Thymus (tissue), 14 donors: ENCODE measurements at places on chromosomes 13 and 19.
A peak's percentile ranks its signal among the peaks of the same experiment; 100 is the strongest.

DNA sequence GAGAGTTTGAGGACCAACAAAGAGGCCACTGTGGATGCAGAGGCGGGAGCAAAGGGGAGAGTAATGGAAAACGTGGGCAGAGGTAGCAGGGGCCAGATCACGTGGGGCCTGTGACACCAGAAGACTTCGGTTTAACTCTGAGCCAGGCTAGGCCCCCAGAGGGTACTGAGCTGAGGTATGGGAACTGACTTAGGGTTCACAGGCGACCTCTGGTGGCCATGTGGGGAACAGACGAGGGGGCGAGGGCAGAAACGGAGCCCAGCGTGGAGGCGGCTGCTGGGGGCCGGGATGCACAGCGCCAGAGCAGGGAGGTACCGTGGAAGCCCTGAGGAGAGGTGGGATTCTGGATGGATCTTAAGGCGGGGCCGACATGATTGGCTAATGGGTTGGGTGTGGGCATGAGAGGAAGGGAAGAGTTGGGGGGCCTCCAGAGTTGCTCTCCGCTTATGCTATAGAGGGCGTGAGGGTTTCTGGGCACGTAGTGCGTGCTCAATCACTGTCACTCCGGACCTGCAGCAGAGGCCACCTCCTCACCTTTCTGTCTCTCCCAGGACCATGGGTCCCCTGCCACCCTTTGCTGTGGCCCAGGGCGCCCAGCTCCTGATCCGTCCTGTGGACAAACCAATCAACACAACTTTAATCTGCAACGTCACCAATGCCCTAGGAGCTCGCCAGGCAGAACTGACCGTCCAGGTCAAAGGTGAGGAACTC, 13.7 kb downstream of the PVR start:
- peak; percentile 82 for DNase-seq

DNA sequence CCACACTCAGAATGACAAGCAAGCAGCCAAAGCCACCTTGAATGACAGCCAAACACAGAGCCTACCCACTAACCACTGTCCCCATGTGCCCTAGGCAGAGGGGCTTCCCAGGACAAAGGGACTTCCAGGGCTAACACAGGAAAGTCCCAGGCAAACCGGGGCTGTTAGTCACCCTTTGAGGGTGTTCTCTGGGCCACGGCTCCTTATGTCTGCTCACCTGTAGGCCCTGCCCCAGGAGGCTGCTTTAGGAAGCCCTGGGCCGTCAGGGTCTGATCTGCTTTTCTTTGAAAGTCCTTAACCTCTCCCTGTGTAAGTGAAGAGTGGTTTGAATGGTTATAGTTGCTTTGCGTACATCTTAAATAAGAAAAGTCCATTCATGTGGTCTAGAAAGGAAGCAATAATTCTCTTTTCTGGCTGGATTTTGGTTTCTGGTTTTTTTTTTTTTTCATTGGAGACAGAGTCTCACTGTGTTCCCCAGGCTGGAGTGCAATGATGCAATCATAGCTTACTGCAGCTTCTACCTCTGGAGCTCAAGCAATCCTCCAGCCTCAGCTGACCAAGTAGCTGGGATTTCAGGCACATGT, 161.4 kb downstream of the EFNB2 start:
- no peak for DNase-seq

DNA sequence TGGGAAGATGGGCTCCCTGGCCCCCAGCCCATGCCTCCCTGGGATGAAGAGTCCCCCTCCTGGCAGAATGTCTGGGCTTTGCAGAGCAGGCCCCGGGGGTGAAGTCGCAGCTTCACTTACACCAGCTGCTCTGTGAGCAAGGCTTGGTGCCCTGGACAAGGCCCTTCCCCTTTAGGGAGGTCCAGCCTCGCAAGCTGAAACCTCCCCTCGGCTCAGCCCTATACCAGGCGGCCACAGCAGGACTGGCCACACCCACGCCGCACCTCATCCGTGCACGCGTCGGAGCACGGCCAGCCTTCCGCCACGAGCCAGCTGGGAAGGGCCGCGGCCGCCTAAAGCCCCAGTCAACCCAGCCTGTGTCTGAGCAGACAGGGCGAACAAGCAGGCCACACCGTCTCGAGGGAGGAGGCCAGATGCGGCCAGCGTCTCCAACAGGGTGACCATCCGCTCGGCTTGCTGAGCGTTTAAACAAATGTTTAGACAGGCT, 83.2 kb upstream of the MCF2L start:
- DNase-seq, result no peak

- DNase-seq, result no peak
Observed at GRCh38 chr13:86900906-86901305, 770.3 kb upstream of the SLITRK5 start.

GRCh38 chr13:33006638-33007037, 9.6 kb upstream of the KL start:
- DNase-seq, result no peak

- no peak for DNase-seq
Observed at GRCh38 chr13:21008026-21008425, 53.4 kb downstream of the LATS2 start.

DNA sequence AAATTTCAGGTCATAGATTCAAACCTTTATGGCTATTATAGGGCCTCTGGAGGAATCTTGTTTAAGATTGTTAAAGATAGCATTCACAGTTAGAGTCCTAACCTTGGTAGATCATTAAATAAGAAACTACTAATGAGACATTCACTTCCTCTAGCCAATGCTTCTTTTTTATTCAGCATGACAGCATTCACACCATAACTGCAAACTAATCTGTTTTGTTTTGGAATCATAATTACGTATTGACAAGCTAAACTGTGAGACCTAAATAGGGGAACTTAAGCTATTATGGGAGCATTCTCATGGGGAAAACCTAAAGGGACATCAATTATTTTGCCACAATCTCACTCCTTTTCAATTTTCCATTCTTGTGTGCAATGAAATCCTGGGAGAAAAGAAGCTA, 653.8 kb downstream of the PCDH9 start:
- DNase-seq, result no peak

DNA sequence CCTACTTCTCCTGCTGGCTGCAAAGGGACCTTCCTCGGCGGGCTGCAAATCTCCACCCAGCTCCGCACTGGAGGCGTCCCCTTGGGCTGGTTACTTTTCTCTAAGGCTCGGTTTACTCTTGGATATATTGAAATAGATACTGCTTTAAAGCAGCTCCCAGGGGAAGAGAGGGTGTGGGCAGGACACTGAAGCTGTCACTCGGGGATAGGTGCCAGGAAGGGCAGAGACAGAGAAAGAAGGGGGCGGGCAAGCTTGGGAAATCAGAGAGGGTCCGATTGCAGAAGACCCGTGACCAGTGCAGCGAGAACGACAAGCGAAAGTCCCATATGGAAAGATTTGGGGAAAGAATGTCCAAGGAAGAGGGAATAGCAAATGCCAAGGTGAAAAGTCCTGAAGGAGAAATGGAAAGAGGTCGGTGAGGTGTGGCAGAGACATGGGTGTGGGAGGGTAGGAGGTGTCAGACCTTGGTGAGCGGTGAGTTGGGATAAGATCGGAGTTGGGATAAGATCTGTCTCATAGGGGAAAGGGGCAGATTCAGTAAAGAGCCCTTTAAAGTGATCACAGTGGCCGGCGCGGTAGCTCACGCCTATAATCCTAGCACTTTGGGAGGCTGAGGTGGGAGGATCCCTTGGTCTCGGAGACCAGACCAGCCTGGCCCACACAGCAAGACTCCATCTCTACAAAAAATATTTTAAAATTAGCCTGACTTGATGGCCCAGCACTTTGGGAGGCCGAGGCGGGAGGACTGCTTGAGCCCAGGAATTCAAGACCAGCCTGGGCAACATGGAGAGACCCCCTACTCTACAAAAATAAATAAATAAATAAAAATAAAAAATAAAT, 618 bp downstream of the THSD8 start:
- DNase-seq, result no peak

DNA sequence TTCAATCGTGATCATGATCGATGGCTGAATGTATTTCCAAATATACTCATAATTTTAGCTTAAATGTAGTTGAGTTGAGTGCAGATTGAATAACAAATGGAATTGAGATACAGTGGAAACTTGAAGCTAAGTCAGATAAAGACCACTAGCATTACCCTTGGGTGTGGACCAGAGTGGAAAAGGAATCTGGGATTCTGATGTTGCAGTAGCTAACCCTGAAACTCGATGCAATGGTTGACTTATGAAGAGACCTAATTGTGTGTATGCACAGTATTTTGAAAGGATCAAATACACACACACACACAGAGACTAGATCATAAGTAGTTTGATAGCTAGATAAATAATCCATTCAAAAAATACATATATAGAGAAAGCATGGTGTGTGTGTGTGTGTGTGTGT, 135.8 kb downstream of the RXFP2 start:
- DNase-seq, result no peak

GRCh38 chr19:51421229-51422052, 4.0 kb upstream of the SIGLEC10 start:
- DNase-seq, result no peak

- no peak for DNase-seq
Observed at GRCh38 chr19:14764401-14764800, 14.0 kb downstream of the ADGRE2 start.

- DNase-seq, result no peak
Observed at GRCh38 chr19:13875824-13876223, 1.1 kb upstream of the NANOS3 start.

- peak; percentile 83 for DNase-seq
Observed at GRCh38 chr19:18542941-18543813, at the start of gene FKBP8. TSS of gene FKBP8 (minus strand) at chr19:18543573. CDS start at chr19:18541970, 1,603 bp downstream.

DNA sequence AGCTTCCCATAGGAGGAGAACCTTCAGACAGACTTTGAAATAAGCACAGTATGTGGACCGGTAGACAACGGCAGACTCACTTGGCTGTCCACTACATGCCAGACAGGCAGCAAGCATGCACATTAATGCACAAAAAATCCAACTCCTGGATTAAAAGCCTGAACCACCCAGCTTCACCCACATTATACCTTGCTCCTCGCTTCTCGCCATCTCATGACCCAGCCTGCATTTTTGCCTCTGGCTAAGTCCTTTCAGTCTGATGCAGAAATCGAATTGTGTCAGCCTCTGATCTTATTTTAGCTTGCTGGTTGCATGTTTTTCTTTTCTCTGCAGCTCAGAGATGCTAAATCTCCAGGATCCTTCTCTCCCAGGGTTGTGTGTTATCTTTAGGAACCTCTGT, 358.7 kb downstream of the RFC3 start:
- DNase-seq, result no peak

DNA sequence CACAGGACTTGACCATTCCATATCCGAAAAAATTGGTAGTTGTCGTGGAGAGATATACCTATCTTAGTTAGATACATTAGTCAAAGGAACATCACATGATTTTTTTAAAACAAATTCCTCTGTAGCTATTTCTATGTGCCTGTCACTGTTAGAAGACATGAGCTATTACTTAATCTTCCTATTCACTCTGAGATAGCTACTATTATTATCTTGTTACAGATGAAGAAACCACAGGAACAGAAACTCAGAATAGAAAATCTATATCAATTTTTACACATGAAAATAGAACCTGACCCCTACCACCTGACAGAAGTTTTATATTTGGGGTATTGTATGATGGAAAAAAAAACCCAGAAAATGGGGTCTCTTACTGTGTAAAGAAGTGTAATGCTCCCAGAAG, 68.9 kb upstream of the TDRD3 start:
- DNase-seq, result no peak

DNA sequence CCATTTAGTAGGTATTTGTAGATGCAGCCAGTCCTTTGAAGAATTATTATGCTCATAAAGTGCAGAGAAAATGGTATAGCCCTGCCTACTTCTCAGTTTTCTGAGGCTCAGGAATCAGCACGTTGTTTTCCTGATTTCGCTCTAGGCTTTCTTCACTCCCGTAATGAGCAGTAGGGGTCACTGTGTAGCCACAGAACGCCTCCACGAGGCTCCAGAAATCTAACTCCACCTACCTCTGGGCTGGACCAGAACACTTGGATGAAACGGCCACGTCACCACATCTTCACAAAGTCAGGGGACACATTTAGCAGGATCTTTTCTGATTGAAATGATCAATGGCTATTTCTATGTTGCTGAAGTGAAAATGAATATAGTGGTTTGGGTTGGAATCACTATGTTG, 49.8 kb upstream of the GTF3A start:
- DNase-seq, result peak; percentile 29

DNA sequence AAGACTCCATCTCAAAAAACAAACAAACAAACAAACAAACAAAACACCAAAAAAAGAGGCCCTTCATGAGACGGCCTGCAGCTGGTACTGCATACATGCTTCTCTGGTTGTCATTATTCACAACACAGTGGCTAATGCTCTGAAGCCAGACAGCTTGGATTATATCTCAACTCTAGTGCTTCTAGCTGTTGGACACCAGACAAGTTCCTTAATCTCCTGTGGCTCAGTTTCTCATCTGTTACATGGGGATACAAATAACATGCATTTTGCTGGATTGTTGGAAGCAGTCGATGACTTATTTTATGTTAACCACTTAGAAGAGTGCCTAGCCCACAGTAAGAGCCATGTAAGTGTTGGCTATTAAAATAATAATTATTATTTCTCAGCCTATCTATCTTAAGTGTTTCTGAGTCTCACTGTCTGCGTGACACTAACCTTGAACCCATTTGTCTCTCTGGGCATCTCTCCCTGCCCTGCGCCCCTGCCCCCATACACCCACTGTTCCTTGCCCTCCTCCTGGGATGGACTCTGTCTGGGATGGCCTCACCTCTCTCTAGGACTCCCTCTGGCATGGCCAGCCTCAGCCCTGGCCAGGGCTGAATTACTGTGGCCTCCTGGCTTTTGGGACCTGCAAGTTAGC, 3.1 kb upstream of the JUNB start:
- no peak for DNase-seq

DNA sequence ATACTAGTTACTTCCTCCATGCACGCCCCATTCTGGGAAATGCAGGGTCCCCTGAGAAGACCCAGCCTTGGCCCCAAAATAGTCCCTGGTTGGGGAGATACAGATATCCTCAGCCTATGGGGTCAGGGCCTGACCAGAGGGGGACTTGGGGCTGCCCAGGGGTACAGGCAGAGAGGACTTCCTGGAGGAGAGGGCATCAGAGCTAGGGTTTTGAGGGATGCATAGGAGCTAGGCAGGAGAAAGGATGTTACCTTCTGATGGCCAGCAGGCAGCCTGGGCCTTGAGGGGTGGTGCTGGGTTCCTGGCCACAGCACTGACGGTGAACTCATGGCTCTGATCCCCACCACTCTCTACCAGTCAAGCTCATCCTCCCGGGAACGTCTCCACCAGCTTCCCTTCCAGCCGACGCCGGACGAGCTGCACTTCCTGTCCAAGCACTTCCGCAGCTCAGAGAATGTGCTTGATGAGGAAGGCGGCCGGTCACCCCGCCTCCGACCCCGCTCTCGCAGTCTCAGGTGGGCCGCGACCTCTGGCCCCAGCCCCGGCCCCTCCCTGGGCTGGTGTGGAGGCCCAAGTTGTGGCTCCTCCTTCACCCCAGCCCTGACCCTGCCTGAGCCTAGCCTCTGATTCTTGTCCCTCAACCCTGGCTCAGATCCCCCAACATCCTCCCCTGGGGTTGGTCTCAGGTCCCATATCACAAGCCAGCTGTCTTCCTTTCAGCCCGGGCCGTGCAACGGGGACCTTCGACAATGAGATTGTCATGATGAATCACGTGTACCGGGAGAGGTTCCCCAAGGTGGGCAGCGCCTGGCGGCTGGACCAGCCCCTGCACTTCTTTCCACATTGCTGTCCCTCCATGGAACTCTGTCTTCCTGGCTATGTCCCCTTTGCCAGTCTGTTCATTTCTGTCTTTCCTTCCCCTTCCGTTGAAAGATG, 25.6 kb downstream of the MAST3 start:
- no peak for DNase-seq
